Fibroblast of skin of right biceps (primary cell): ENCODE measurements at places on chromosomes 6 and 20.

DNA sequence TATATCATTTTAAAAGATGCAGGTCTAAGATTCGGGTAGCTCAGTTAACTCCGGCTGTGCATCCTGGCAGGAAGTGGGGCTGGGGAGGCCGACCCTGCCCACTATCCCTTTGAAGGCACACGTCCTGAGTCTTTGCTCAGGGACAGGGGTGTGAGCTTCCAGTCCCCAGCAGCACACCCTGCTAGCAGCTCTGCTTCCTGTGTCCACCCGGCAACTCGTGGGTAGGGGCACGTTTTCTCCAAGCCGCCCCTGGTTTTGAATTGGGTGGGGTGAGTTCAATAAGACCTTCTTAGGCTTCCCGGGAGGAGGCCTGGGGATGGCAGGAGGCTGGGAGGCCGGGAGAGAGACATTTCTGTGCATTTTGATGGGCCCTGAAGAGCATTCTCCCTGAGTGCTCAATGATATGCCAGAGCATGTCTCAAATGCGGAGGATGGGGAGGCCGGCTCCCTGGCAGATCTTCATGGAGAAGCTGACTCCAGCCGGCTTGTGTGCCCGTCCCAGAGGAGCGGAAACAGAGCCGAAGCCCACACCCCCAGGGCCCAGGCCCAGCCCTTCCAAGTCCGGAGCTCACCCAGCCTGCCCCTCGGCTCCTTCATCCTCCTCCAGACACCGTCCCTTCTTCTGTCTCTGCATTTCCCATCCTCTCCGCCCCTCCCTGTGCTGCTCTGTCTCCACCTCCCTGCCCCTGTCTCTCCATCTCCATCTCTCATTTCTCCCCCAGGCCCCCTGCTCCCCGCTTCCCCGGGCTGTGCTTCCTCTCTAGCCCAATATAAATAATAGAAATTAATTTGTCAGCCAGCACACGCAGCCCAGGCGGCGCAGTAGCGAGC is 36.3 kb upstream of the ZFAND3 start:
- DNase-seq = peak; percentile 65

- DNase-seq = peak; percentile 43
Measured at GRCh38 chr20:17343091-17343490, 116.3 kb downstream of the PCSK2 start.

DNA sequence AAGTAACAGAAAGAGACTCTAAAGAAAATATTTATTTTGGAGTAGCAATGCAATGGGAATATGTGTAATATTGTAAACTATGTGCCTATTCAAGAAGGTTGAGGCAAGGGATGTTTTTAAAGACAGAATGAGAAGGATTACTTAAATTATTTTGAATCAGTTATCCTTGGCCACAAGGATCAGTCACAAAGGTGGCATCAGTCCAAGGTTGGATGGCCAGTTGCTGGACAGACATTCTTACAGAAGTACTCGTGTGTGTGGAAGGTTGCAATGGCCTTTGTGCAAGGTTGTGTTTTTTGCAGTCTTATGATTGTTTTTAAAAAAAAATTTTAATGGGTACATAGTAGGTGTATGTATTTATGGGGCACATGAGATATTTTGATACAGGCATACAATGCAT is 2.0 kb downstream of the QRSL1 start:
- DNase-seq = peak; percentile 20

DNA sequence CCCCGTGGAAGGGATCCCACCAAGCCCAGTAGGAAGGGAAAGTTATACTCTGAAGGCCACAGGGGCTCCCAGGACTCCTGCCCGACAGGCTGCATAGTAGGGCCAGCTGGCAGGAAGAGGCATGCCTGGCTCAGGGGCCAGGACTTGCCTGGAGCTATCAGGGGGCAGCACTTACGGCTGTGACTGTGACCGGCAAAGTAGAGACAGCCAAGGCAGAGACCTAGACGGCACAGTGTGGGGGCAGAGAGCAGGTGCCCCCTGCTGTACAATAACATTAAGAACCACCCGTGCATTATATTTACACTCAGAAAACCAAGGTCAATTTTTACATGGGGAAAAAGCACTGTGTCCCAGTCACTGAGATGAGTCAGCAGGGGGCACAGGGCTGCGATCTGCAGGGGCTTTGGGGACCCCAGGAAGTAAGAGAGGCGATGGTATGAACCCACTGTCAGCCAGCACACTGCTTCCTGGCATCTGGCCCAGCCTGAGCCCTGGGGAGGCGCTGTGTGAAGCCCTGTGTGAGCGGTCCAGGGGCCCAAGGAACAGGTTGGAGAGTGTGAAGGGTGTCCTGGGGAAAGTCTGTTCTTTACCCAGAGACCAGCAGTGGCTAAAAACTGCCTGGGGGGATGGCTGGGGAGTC is 9.9 kb downstream of the CCDC167 start:
- DNase-seq = peak; percentile 7

GRCh38 chr6:136445063-136445462 is 105.2 kb downstream of the MAP7 start:
- no peak for DNase-seq

DNA sequence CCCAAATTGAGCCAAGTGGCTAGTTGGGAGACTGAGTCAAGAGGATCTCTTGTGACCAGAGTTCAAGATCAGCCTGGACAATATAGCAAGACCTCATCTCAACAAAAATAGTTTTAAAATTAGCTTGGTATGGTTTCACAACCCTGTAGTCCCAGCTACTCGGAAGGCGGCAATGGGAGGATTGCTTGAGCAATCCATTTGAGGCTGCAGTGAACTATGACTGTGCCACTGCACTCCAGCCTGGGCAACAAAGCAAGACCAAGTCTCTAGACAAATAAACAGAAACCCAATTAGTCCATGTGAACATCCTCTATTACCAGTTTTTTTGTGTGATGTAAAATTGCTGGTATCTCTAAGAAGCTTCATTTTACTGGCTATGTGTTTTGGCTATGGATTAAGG is 106.2 kb downstream of the TULP4 start:
- no peak for DNase-seq

- peak; percentile 6 for DNase-seq
Measured at GRCh38 chr20:59939052-59939878, 840 bp downstream of the PPP1R3D start.

DNA sequence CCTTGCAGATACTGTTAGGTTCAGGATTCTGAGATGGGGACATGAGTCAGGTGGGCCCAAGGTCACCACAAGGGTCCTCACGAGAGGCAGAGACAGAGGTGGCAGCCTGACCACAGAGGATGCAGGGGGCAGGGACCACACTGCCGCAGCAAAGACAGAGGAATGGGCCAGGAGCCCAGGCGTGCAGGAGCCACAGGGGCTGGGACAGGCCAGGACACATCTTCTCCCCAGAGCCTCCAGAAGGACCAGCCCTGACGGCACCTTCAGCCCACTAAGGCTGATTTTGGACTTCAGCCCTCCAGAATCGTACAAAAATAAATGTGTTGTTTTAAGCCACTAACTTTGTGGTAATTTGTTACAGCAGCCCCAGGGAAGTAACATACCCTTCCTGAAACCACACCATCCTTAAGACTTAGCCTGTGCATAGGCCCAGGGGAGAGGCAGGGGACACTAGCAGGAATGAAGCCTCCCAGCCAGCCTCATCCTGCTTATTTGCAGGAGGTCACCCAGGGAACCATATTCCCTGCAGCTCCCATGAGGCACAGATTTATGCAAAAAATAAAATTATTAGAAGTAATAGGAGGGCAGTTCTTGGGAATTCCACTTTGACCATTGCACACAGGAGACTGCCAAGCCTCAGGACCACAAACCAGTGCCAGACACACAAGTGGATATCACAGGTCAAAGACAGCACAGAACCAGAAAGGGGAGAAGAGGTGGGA is 119.3 kb upstream of the CST7 start:
- no peak for DNase-seq

- DNase-seq = no peak
Measured at GRCh38 chr20:13260650-13261279, 39.7 kb downstream of the ISM1 start.

- DNase-seq = no peak
Measured at GRCh38 chr6:137304020-137304780, 85.0 kb upstream of the IFNGR1 start.

DNA sequence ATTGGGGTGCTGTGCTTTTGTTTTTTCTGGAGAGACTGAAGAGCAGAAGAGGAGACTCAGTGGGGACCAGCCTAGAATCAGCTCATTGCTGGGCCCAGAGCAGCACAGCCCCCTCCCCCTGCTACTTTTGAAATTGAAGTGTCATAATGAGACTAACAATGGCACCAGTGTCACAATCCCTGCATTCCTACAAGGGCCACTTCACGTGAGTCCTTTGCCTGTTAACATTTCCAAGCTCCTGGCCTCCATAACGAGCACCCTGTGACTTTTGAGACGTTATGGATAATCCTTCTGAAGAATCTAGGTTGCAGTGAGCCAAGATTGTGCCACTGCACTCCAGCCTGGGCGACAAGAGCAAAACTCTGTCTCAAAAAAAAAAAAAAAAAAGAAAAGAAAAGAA is 41.7 kb downstream of the CNBD2 start:
- DNase-seq = no peak

- DNase-seq = no peak
Measured at GRCh38 chr20:37535443-37536132, 7.9 kb upstream of the BLCAP start.

DNA sequence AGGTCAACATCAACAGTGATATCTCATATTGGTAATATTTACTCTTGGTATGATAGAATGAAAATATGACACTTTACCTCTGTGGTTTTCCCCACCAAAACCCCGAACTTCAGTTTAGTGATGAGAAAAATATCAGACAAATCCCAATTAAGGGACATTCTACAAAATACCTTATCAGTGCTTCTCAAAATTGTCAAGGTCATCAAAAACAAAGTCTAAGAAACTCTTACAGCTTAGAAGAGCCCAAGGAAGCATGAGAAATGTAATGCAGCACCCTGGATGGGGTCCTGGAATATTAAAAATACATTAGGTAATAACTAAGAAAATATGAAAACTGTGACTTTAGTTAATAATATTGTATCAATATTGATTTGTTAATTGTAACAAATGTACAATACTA is 148.3 kb upstream of the TFAP2D start:
- DNase-seq = no peak

DNA sequence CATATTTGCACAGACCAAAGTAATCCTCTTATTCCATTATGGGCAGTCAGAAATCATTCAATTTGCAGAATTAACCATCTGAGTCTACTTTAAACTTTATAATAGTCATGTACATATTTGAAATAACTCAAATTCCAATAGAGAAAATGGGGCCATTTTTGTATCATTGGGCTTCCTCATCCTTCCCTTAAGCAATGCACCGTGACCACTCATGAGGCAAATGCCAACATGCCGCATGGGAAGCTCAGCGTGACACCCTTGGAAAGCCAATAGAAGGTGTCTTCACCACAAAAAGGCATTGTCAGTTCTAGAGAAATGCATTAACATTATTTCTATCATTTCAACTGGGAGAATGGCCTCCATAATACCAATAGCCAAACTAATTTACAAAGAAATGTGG is 38.5 kb downstream of the SIM1 start:
- DNase-seq = peak; percentile 47

- peak; percentile 34 for DNase-seq
Measured at GRCh38 chr20:53202777-53203176, 230.6 kb downstream of the TSHZ2 start.

- no peak for DNase-seq
Measured at GRCh38 chr6:112710710-112711109, 363.6 kb downstream of the RFPL4B start.

GRCh38 chr6:157584036-157584435 is 203.0 kb downstream of the ZDHHC14 start:
- no peak for DNase-seq

GRCh38 chr6:48249071-48249470 is 138.1 kb upstream of the PTCHD4 start:
- no peak for DNase-seq

DNA sequence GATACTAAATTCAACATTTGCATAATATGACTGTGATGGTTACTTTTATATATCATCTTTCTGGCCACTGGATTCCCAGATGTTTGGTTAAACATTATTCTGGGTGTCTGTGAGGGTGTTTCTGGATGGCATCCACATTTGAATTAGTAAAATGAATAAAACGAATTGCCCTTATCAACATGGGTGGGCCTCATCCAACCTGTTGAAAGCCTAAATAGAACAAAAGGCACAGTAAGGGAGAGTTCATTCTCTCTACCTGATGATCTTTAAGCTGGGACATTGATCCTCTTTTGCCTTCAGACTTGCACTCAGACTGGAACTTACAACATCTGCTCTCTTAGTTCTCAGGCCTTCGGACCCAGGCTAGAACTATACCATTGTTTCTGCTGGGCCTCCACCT is 57.6 kb downstream of the CD24 start:
- DNase-seq = no peak

DNA sequence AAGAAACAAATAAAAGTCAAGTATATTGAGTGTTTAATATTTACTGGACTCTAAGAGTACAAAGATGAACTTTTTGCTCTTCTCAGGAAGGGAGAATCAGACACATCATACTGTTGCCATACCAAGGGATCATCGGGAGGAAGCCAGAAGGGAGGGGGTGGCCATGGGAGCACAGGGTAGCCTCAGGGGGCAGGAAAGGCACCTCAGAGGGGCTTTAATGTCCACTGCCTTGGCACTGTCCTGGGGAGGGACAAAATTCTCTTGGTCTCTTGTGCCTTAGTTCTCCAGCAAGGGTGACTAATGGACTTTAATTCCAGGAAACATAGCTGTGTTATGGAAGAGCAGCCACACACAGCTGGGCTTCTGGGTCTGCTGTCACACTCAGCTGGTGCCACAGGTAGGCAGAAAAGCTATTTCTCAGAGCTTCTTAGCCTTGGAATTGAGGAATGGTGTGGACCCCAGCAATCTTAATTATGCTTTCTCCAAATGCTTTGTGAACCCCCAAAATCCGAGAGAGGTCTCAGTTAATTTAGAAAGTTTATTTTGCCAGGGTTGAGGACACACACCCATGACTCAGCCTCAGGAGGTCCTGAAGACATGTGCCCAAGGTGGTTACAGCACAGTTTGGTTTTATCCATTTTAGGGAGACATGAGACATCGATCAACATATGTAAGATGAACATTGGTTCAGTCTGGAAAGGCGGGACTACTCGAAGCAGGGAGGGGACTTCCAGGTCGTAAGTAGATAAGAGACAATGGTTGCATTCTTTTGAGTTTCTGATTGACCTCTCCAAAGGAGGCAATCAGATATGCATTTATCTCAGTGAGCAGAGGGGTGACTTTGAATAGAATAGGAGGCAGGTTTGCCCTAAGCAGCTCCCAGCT is 53.2 kb downstream of the MRAP2 start:
- no peak for DNase-seq

DNA sequence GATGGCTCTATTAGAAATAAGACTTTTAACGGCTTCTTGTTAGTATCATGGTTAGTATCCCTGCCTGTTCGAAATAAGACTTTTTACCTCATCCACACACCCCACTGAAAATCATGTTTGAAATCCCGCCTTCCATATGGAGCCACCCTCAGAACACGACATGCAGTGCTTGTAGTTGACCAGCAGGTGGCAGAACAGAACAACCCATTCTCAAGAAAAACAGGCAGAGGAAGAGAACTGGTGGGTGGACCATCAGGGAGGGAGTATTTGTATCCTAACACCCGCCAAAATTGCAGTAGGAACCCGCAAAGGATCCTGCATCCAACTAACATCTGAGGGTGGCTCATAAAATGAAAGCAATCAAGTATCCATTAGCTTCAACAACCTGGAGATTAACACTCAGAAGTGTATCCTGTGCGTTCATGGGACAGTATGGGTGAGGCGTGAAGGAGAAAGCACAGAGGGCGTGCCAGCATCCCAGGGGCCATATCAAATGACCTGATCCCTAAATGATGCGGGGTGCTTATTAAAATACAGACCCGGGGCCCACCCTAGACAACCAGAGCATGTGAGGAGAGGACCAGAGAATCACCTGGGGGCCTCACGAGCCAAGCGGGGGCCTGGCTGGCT is 89.6 kb upstream of the NHSL1 start:
- peak; percentile 71 for DNase-seq
